ENCODE measurements at places on chromosomes 3 and 15.

GRCh38 chr15:50484781-50485180, 60.6 kb downstream of the USP8 start:
- no peak for DNase-seq

- DNase-seq = no peak
Measured at GRCh38 chr3:186509423-186509822, 34.8 kb downstream of the CRYGS start.

DNA sequence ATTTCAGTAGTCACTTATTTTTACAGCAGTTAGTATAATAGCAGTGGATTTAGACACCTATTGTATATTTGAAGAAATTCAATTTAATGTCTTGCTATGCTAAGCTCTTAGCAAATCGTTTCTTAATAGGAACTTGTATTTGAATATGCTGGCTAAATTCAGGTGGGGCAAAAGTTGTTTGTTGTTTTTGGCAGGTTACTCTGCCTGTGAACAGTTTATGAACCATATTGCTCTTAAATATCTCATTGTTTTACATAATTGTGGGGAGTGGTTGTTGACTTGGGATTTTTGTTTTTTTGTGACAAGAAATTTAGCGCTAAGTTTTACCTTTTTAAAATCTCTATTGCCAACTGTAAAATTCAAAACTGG, 43.4 kb downstream of the NR2C2 start:
- DNase-seq = no peak

DNA sequence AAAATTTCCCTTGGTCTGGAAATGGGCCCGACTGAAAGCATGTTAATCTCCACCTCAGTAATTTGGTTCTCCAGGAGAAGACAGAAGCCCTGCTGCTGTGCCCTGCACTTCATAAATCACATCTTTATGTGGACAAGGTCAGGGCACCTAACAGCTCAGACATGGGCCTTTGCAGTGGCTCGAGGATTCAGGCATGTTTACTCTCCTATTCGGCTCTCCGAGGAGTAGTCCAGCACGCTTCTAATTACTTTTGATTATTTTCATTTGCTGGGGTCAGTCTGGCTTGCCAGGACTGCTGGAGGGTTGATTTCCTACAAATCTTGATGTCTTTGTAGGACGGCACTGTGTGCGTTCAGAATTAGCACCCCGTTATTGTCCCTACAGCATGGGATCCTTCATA, 511.2 kb downstream of the MECOM start:
- peak; percentile 48 for DNase-seq

DNA sequence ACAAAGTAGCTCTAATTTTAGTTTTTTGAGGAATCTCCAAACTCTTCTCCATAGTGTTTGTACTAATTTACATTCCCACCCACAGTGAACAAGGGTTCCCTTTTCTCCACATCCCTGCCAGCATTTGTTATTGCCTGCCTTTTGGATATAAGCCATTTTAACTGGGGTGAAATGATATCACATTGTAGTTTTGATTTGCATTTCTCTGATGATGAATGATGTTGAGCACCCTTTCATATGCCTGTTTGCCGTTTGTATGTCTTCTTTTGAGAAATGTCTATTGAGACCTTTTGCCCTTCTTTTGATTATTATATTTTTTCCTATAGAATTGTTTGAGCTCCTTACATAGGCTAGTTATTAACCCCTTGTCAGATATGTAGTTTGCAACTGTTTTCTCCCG, 239.9 kb upstream of the TPM1 start:
- DNase-seq = no peak

DNA sequence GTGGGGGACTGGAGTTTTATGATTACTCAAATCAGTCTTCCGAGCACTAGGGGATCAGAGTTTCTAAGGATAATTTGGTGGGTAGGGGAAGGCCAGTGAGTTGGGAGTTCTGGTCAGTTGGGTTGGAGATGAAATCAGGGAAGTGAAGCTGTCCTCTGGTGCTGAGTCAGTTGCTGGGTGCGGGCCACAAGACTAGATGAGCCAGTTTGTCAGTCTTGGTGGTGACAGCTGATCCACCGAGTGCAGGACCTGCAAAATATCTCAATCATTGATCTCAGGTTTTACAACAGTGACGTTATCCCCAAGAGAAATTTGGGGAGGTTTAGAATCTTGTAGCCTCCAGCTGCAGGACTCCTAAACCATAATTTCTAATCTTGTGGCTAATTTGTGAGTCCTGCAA, 249.4 kb downstream of the FAM43A start:
- no peak for DNase-seq

DNA sequence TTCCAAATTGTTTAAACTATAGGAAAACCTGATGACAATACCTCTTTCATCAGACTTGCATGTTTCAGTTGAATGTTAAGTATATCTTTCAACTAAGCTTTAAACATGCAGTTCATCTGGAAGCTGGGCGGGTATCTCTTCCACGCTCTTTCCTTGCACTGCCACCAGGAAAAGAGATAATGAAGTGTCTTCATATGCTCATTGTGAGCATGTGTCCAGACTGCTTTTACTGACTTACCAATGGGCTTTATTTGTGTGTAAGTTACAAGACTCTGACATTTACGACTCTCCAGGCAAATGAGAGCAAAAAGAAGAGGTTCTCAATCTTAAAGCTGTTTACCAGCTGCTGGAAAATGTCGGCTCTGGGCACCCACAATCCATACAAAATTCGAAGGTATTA, 52.8 kb downstream of the TMEM212 start:
- DNase-seq = no peak

- no peak for DNase-seq
Measured at GRCh38 chr3:54064486-54064885, 57.9 kb upstream of the CACNA2D3 start.

GRCh38 chr3:151135541-151136337, 50.3 kb downstream of the MED12L start:
- no peak for DNase-seq

DNA sequence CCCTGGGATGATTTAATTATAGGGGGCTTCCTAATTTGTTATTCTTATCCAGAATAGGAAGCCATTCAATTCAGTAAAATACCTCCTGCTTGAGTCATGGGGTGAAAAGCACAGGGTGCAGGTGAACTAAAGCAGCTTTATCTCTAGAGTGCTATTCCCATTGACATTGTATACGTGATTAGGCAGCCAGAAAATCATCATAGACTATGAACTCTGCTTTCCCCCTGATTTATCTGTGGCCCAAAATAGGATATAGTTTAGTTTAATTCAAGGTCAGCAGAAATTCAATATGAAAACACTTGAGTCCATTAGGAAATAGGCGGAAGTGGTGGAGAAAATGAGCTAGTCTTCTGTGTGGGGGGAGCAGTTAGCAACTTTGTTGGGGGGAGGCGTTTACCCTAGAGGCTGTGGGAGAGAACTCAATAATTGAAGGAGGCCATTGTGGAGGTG, 18.2 kb upstream of the PRKCI start:
- DNase-seq = no peak

DNA sequence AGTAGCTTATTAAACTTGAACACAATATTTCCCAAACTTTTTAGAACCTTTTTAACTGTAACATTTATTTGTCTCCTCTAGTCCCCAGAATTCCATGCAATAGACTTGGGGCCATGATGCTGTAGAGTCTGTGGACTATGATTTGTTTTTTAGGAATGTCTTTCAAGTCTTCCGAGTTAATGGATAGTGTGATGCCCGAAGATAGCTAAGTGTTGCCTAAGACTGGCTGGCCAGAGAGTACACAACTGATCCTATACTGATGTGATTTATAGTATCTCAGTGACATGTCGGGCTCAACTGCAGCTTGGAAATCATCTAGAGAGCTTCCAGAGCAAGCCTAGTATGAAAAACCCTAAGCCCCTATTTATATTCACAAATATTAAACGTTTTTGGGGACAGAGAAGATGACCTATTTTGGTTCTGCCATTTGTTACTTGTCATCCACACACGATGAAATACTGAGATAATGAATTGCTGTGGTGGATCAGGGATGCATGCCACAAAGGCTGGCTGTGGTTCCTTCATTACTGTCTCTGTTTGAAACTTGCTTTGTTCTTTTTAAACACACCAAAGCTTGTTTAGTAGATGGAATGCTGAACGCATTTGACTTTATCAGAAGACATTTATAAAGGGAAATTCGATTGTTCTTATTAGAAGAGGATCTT, 507.4 kb downstream of the TAFA4 start:
- no peak for DNase-seq

DNA sequence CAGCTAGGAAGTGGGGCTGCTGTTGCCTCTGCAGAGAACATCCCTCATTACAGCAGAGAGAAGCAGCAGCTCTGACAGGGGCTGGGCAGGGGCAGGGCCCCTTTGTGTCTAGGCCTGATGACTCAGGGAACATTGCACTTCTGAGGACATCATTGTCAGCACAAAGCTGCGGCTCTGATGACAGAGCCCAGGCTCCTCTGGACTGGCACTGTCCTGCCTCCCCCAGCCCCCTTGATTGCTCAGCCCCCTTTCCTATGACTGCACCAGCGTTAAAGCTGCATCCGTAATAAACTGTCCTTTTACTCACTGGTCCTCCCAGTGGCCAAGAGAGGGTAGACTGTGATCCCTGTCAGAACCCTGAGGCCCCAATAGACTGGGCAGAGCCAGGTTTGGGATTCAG, 18.3 kb downstream of the TRH start:
- no peak for DNase-seq

DNA sequence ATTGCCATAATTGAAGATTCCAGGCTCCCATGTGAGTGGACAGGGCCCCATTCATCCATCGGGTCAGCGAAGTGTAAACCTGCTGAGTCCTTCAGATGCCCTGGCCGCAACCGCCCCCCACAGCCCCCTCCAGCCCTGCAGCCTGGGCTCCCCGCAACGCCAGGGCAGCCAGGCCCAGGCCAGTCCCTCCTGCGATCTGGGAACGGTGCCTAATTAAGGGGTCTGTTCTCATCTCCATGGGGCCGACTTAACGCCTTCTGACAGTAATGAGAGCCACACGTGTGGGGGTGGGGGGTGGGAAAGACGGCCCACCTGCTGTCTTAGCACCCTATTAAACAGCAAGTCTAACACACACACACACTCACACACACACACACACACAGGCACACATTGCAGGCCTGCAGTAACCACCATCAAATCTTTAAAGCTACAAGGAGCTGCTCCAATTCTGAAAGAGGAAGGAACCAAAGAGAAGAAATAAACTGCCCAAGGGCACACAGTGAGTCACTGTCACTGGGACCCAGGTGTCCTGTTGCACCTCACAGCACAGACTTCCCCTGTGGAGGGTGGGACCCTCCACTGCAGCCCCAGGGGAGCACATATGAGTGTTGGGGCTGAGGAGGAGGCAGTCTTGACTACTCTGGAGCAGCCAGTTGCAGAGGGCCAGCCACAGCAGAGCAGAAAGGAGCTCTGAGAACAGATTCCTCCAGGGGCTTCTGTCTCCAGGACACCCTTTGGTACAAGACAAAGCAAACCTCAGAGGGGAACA, 31.8 kb upstream of the HES1 start:
- DNase-seq = no peak

DNA sequence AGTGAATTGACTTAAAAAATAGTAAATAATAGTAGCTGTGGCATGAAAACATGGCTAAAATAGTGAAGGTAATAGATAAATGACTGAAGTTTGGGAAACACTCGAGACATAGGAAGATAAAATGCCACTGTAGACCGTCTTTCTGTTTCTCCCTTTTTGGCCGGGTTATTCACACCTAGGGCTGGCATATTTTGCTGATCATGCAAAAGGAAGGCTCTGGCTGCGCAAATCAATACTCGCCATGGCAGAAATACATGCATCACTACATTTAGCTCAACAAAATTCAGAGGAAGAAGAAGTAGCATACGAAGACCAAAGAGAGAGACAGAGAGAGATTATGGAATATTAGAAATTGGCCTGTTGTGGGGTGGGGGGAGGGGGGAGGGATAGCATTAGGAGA, 242.2 kb upstream of the KBTBD8 start:
- DNase-seq = no peak

GRCh38 chr3:122979211-122979610, 48.4 kb downstream of the SEMA5B start:
- DNase-seq = no peak

- DNase-seq = no peak
Measured at GRCh38 chr3:186152361-186152798, 43.5 kb upstream of the ETV5 start.

DNA sequence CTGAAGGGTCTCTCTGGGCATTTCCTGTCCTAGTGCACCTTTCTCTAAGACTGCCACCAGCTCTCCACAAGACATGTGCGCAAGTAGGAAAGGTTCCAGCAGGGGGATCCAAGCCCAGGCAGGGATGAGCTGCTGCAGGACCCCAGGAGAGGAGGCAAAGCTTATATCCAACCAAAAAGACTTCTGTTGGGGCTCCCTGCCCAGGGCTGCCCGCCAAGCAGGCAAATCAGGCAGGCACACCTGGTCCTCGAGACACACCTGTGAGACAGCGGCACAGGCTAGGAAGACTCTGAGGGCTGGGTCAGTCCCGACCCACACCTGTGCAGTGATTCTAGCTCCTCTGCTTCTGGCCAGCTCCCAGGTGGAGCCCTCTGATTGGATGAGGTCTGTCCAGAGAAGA, 80.6 kb downstream of the MYLK start:
- no peak for DNase-seq

DNA sequence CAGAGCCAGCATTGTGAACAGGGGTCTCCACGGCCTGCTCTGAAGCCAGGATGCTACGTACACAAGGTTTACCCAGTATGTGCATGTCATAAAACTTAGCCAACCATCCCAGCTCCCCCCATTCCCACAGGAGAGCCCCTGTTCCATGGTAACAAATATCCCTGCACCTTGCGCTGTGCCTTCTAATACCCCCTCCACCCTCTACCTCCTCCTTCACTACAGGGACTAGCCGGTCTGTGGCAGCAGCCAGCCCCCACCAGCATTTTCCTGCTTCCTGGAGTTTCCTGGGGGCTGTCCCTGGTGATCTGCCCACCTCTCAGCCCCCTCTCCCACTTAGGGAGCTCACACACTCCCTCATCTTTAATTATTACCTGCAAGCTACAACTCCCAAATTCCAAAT, 20.4 kb downstream of the ACSBG1 start:
- DNase-seq = no peak

DNA sequence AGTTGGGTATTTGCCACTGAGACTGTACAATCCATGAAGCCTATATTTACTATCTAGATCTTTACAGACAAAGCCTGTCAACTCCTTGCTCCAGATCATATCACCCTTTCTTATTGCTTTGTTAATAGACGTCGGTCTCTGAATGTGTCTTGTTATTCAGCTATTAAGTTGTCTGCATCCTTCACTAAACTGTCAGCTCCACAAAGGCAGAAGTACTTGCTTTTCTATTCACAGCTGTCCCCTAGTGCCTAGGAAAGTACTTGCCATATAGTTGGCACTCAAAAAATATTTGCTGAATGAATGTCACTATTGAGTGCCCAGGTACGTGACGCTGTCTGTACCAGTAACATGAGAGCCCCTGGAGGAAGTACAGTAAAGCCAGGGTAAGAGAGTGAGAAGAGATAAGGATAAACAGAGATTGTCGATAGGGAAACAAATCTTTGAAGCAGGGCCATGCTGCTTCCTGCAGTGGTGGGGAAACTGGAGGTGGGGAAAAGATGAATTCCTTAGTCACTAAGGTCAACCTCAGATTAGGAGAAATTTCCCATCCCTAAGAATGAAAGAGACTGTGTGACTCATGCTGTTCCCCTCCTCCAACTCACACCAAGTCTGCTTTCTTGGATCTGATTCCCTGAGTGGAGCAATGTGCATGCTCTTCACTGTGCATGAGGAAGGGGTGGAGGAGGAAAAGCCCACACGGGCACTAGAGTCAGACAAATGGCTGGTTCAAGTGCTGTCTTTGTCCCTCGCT, 36.3 kb downstream of the PRICKLE2 start:
- no peak for DNase-seq

GRCh38 chr3:108076564-108076963, 14.3 kb downstream of the CD47 start:
- DNase-seq = no peak

All from right kidney (tissue), 9 donors.